NCI-H510A treated with DMSO at 0.1 percent for 48 hours (cell line): ENCODE measurements at places on chromosomes 16 and 17.

- DNase-seq, result peak; percentile 81
These were observed 47.3 kb downstream of the TBC1D16 start for GRCh38 chr17:79988185-79988971.

DNA sequence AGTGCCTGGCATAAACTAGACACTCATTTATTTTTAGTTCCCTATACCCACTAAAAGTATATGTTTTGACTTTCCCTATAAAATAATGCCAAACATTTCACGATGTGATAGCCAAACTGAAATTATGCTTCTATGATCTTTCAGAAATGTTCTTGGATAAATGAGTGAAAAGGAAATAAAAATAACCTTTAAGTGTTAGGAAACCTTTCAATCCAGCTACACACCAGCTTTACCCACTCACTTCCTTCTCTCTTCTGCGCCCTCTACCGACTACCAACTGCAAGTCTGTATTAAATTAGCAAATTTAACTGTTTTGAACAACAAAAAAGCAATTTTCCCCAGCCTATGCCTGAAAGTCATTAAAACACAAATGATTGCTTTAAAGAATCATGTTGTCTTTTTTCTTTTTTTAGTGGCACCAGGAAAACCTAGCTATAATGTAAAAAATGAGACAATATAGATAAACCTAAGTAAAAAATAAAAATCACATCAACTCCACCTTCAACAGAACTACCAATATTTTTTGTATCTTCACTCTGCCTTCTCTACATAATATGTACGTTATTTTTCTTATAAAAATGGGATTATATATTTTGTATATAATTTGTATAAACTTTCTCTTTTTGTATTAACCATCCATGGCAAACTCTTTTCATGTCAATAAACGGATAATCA, 13.2 kb upstream of the TMEM100 start:
- no peak for DNase-seq

GRCh38 chr16:87653234-87653633, 50.9 kb downstream of the JPH3 start:
- DNase-seq, result no peak

GRCh38 chr16:11398136-11398535, 52.9 kb downstream of the RMI2 start:
- no peak for DNase-seq

- no peak for DNase-seq
These were observed 11.2 kb downstream of the SLC16A3 start for GRCh38 chr17:82239926-82240505.

DNA sequence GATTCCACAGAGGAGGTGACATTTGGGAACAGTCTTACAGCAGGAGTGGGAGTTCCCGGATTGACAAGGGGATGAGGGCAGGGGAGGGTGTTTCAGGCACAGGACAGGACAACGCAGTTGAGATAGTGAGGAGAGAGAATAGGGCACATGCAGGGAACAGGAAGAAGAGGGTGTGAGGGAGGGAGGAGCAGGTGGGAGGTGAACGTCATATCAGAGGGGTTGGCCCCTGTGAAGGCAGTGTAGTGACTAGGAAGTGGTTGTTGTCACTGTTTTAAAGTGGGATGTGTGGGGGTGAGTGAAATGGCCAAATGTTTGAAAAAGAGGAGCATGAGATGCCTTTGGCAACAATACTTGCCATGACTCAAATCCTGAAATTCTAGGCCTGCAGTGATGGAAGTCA, 12.2 kb downstream of the PRKCB start:
- DNase-seq, result no peak

- DNase-seq, result no peak
These were observed 2.0 kb upstream of the RASL10B start for GRCh38 chr17:35729405-35729833.
